ENCODE measurements at places on chromosomes 7 and 10.
A peak's percentile ranks its signal among the peaks of the same experiment; 100 is the strongest.

- DNase-seq: no peak
Observed at GRCh38 chr10:74084955-74085354, 65.7 kb downstream of the AP3M1 start.

- DNase-seq: no peak
Observed at GRCh38 chr10:131048606-131049005, 262.9 kb downstream of the TCERG1L start.

DNA sequence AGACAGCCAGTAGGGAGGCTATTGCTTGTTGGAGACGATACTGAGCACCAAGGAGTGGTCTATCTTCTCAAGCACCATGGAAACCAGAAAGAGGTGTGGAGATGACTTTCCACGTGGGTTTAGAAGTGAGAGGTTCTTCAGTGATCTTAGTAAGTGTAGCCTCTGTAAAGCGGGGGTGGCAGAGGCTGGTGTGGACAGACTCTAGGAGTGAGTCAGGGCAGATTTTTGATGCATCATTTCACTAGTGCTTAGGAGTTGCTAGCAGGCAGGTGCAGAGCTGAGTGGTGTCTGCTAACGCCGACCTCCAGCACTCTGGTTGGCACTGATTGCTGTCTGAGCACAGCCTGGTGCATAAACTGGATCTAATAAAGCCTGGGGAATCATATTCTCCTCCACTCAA is 78.4 kb upstream of the ADO start:
- DNase-seq: no peak

GRCh38 chr7:140036224-140036962 is 26.4 kb downstream of the PARP12 start:
- DNase-seq: peak; percentile 84

GRCh38 chr7:24108906-24109376 is 175.0 kb upstream of the NPY start:
- no peak for DNase-seq

DNA sequence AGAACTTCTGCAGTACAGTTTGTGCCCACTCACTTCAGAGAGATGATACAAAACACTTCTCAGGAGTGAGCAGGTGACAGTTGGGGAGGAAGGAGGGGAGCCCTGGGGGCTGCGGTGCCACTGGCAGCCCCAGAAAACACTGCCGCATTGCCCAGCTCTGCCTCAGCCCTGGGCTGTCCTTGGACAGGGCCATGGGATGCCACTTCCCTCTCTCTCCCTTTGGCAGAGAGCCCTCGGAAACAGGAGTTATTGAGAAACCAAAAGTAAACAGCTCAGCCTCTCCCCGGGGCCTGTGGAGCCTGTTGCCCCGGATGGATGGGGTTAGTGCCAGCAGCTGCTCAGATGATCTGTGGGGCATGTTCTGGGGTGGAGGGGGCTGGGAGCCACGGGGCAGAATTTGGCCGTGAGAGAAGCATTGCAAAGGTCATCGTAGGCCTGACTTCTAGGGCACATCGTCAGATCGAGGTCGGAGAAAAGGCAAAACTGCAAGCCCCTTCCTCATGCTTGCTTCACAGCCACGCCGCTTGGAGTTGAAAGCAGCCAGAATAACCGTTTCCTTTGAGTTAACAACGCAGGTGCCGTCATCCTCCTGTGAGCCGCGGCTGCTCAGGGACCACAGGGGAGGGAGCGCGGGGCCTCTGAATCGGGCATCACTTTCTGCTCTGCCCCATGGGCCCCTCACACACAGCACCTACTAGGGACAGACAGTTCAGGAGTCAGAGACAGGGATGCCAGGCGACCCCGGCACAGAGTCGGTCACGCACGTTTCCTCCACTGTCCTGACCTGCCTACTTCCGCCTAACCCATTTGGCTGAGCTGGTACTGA is 256.4 kb downstream of the CAMK1D start:
- DNase-seq: peak; percentile 69

- peak; percentile 78 for DNase-seq
Observed at GRCh38 chr7:42097752-42098151, 139.3 kb downstream of the GLI3 start.

DNA sequence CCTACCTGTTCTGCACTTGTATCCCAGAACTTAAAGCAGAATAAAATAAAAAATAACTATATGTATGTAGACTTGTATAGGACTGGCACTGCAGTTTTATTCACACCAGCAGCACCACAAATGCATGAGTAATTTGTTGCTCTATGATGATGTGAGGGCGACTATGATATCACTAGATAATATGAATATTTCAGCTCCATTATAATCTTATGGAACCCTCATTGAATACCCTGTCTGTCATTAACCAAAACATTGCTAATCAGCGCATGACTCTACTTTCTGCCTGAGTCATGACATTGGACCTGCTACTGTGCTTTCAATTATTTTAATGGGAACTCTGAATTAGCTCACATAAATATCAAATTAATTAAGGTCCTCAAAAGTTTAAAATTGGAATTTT is 129.4 kb upstream of the RHOBTB1 start:
- DNase-seq: no peak

DNA sequence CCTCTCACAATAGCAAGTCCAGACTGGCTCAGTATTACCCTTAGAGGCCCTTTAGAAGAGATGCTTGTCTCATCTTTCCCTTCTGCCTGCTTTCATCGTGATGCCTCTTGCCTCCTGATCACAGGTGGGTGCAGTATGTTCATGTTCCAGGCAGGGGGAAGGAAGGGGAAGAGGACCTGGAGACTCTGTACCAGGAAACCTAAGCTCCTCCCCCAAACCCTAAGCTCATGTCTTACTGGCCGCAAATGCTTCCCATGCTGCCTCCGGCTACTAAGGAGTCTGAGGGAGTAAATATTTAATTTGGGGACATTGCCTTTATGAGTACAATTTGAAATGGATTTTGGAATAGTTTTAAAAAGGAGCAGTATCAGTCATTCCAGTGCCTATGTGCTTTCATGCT is 192.6 kb downstream of the CDCA7L start:
- no peak for DNase-seq

GRCh38 chr7:22559829-22560489 is 60.0 kb upstream of the STEAP1B start:
- peak; percentile 67 for DNase-seq

- no peak for DNase-seq
Observed at GRCh38 chr10:88431103-88431502, 152.0 kb downstream of the RNLS start.

GRCh38 chr10:116694243-116694926 is 48.0 kb downstream of the HSPA12A start:
- no peak for DNase-seq

DNA sequence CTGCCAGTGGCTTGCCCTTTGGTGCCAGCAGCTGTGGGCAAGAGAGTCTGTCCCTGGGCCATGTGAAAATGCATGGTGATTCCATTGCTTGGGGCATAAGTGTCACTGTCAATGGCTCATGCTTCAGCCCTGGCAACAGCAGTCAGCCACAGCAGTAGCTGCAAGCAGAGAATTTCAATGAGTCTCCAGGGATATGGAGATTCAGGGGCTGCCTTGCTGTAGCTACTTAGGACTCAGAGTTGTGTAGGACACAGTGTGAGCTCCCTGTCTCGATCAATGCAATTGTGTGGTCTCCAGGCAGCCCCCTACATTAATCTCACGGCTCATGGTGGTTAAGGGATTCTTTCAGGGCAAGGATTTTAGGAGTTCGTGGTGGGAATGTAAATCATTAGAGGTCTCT is 126.3 kb upstream of the STARD3NL start:
- DNase-seq: no peak

- peak; percentile 66 for DNase-seq
Observed at GRCh38 chr10:62433181-62433692, 59.1 kb downstream of the ZNF365 start.

GRCh38 chr7:42091461-42092291 is 145.3 kb downstream of the GLI3 start:
- no peak for DNase-seq

DNA sequence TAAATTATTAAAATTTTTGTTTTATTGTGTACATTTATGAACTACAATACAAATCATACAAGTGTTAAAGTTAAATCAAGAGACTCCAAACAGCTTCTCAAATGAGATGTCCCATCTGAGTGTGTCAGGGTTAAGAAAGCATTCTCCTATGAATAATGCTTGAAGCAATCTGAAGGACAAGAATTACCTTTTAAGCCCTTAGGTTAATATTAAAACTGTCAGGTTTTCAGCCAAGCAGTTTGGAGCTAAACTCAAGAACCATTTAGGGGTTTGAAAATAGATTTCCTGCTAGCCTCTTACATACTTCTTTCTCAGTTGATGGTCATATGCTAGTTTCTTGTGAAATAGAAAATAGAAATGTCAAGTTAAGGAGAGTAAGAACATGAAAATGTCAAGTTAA is 38.3 kb downstream of the LIPJ start:
- DNase-seq: no peak

DNA sequence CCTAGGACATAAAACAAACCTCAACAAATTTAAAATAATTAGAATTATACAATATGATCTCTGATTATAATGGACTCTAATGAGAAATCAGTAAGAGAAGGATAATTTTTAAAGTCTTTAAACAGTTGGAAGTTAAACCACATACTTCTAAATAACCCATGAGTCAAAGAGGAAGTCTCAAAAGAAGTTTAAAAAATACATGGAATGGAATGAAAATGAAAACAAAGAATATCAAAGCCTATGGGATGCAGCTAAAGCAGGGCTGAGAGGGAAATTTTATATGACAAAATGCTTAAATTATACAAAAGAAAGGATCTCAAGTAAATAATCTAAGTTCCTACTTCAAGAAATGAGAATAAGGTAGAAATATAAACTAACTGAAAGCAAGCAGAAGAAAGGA is 460.5 kb downstream of the RPS24 start:
- DNase-seq: no peak

DNA sequence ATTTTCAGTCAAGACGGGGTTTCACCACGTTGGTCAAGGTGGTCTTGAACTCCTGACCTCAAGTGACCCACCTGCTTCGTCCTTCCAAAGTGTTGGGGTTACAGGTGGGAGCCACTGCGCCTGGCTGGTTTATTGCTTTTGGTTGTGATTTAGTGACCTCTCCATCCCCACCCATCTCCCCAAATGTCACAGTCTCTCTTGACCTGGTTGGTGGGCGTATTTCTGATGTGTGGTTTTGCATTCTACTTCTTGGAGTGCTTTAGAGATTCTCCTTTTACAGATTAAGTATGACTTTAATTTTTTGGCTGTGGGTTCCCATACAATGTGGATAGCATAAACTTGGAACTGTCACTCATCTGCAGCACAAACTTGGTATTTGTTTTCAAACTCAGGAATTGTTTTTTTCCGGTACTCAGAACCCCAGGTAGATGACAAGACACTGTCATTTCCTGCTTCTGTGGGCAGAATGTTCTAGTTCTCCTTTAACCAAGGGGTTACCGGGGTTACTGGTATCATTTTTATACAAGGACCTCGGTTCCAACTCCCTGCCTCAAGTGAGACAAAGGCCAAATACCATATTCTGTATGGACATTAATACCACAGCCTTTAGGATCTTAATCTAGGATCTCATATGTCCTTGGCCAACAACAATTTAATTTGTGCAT is 50.5 kb downstream of the MRC1 start:
- no peak for DNase-seq

GRCh38 chr10:124004663-124005004 is 88.8 kb downstream of the CHST15 start:
- no peak for DNase-seq

DNA sequence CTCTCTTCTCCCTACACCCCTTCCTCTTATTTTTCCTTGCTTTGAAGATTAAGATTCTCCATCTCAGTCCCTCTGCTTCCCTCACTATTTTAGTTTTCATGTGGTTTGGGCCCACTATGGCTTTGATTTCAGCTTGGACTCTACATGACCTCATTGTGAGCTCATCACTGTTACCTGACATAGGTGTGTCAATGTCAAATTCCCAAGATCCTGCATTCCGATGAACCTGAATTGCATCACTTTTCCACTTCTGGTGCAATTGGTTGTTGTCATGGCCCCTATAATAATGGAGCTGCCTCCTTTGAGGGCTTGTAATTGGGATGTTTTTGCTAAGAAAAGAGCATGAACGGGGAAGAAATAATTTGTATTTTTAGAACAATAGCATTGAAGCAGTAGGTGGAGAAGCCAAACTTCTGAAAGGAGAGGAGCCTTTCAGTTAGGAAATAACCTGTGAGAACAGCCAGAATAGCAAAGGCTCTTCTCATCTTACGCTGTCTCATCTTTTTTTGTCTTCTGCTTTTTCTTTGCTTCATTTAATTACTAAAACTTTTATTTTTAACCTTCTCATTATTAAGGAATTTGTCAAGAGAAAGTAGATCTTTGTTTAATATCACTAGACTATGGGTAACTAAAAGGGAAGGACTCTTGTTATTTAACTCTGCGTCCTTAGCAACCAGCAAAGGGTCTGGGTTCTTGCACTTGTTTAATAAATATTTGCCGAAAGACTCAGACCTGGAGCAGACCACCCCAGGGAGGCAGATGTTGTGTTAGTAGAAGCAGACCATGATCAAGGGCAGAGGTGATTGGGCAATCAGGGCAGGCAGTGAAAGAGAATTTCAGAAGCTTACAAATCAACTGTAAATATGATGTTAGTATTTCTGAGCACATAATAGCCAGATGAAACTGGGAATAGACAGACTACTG is 95.4 kb downstream of the TES start:
- DNase-seq: no peak

- no peak for DNase-seq
Observed at GRCh38 chr10:71582506-71583475, 136.8 kb downstream of the C10orf105 start.

GRCh38 chr10:93076871-93077270 is 3.2 kb downstream of the CYP26A1 start:
- DNase-seq: no peak

DNA sequence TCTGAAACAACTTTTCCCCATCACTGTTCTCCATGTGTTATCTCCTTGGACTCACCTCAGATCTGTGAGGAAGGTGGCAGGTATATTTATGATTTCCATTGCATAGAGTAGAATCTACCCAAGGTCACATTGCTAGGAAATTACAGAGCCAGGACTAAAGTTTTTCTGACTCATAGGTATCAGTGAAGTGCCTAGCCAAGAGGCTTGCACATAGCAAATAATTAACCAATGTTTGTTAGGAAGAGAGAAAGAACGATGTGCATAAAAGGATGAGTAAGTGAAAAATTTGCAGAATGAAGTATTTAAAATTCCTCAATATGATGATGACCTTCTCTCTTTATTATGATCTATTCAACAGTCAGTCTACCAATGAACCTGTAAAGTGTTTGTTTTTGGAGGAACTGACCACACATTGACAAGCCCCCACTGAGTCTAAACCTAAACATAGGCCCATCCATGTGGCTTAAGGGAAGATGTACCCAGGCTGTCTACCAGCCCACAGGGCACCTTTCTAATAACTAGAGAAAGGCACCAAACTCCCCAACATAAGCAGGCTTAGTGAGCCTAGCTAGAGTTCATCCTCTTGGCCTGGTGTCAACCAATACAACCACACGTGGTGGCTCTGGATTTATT is 252.9 kb upstream of the ZMIZ1 start:
- DNase-seq: no peak

DNA sequence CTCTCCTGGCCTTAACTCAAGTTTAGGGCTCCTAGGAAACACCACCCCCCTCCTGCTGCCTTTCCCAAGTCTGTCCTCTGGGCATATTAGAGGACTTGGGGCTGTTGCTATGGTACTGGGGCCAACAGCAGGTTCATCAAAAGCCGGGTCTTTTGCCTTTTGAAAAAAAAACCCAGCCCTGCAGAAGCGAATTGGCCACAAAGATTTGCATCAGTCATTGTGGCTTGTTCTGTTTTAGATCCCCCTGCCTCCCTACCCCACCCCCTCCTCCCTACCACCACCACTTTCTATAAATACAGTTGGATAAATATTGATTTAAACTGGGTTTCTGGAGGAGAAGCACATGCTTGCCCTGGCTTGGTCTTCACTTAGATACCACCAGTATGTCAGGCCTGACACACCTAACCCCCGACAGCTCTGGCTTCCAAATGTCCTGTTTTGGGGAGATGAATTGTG is 7.0 kb downstream of the MXI1 start:
- peak; percentile 72 for DNase-seq

All from MV-4-11 (cell line).